ENCODE measurements at places on chromosomes 6 and 20. TPM values are rescaled to one million over a fixed set of nuclear protein-coding genes. Genes with fewer than 3 reads are reported as not detected.

POPDC3 gene
- total RNA-seq, result 2.1 TPM

- peak overlapping the region; percentile 87 for H3K4me3 ChIP-seq
- H3K36me3 ChIP-seq, result no peaks in the 10 kb centered on the region
- peaks cover 43% of the 10 kb centered on the region for H3K4me1 ChIP-seq
- H3K27me3 ChIP-seq, result no peaks in the 10 kb centered on the region
- DNase-seq, result no peak
Observed at GRCh38 chr6:18386298-18386976, 713 bp upstream of the RNF144B start.

WRNIP1 gene
- total RNA-seq, result 40.6 TPM

- no peak overlapping the region for H3K4me3 ChIP-seq
- H3K4me1 ChIP-seq, result peaks cover 13% of the 10 kb centered on the region
Observed at GRCh38 chr6:157629220-157629619, 193.8 kb upstream of the SNX9 start.

DNA sequence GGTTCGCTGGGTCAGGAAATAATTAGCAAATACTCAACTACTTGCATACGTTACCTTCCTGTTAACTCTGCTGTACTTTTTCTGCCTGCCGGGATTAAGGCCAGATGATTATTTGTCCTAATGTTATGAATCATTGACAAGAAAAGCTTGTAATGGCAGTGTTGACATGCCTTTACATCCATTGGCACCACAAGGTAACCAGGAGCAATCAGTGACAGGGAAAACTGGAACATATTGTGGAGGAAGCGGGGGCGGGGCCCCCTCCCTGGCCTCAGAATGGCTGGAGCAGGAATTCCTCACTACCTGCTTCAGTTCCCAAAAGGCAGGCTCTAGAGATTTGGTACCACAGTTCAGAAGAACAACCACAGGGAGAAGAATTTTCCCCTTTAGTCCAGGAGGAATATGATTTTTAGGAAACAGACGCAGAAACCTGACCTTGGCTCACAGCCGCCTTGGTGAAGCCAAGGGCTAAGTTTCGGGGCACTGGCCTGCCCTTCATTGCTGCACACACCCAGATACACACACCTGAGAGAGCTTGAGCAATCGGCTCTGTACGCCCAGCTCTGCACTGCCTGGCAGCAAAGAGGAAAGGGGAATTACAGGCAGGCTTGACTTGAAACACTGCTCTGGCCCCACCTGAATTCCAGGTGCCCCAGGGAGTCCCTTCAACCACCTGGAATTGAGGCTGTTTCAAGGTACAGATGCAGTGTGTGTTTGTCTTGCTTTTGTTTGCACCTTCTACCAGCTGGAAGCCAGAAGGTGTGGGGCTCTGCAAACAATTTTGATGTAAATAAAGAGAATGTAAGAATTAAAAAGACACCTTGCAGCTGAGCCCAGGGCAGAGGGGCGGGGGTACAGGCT is 89.8 kb downstream of the MYB start:
- H3K4me1 ChIP-seq, result peaks cover 3% of the 10 kb centered on the region
- no peaks in the 10 kb centered on the region for H3K27me3 ChIP-seq
- no peak for DNase-seq
- H3K27ac ChIP-seq, result no peak overlapping the region
- no peaks in the 10 kb centered on the region for H3K36me3 ChIP-seq
- no peak overlapping the region for H3K4me3 ChIP-seq

GRCh38 chr6:37871616-37872372 is 52.3 kb downstream of the ZFAND3 start:
- H3K27ac ChIP-seq, result no peak overlapping the region
- peaks cover 40% of the 10 kb centered on the region for H3K4me1 ChIP-seq
- no peak for DNase-seq
- no peak overlapping the region for H3K4me3 ChIP-seq
- H3K27me3 ChIP-seq, result no peaks in the 10 kb centered on the region

ARMC2 gene
- 7.6 TPM for total RNA-seq

- no peak for DNase-seq
- H3K4me3 ChIP-seq, result no peak overlapping the region
- peak overlapping the region; percentile 34 for H3K27ac ChIP-seq
- H3K4me1 ChIP-seq, result no peaks in the 10 kb centered on the region
Observed at GRCh38 chr20:62133051-62133845, 9.9 kb downstream of the PSMA7 start.

GRCh38 chr6:139449611-139450000 is 75.2 kb upstream of the CITED2 start:
- H3K36me3 ChIP-seq, result no peaks in the 10 kb centered on the region
- peak overlapping the region; percentile 77 for H3K27ac ChIP-seq
- no peak overlapping the region for H3K4me3 ChIP-seq
- DNase-seq, result no peak

DNA sequence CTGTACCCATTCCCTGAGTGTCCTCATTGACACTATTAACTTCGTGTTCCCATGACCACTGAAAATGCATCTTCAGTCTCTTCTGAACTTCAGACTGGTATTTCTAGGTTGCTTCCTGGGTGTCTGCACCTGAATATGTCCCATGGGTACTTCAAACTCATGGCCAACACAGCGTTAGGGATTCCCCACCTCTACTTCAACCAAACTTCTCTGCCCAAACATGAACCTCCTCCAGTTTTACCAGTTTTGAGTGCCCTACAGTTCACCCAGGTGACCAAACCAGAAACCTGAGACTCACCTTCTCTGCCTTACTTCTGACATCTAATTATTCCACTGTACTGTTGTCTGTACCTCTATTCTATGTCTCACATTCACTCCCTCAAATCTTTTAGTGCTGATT is 99.5 kb upstream of the SUPT3H start:
- H3K27ac ChIP-seq, result no peak overlapping the region
- no peaks in the 10 kb centered on the region for H3K27me3 ChIP-seq
- no peak overlapping the region for H3K4me3 ChIP-seq

DNA sequence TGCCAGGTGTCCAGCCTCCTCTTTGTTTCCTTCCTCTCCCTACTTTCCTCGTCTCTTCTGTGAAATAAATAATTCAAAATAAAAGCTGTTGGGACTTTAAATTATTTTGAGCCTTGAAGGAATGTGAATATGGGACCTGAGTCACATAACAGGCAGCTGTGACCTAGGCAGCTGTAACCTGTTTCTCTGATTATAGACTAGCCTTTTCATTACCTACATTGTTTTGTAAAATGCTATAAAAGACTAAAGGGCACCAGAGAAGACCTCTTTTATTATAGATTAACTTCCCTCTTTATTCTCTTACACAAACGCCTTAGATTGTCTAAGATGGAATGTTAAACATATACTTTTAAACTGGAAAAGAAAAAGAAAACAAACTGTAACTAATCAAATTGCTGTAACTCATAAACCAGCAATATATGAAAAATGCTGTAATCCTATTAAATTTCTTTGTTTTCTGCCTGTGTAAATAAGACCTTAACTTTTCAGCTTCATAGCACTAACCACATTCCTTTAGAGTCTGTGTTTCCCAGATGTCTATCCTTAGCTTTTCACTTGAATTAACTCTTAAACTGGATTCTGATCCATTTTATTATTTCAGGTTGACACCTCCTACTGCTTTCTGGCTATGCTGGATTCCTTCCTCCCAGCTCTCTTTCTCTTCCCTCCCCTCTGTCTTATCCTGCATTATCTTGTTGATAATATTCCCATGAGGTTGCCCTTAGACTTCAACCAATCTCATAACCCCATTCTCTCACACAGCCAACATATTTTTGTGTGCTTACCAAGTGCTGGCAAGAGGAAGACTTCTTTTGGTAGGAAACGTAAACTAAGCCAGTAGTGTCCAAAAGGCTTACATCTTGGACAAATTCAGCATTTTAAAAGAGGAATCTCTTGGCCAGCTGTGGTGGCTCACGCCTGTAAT is 69.2 kb downstream of the TPD52L1 start:
- H3K27me3 ChIP-seq, result no peaks in the 10 kb centered on the region
- peak overlapping the region; percentile 10 for H3K27ac ChIP-seq
- H3K4me3 ChIP-seq, result no peak overlapping the region
- H3K4me1 ChIP-seq, result peaks cover 20% of the 10 kb centered on the region

DNA sequence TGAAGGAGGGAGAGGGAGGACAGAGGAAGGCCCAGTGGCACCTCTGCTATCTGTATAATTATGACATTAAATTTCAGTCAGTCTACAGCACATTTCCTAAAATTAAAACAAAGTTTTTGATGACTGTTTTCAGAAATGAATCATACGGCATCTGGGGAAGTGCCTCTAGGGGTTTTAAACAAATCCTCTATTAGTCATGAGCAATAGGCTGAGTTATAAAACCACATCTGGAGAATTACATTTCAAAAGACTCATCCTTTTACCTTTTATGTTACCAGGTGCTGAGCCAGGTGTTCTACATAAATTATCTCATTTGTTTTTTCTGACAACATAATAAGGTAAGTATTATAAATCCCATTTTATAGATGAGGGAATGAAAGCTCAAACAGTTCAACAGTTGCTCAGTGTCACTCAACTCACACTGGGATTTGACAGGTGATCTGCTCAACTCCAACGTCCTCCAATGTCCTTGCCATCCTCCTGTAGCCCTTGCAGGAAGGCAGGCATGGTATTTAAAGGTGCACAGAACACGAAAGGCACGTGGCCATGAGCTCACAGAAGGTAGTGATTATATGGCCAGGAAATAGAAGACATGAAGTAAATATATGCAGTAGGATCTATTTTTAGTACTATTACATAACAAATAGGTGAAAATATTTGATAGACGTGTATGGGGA is 184.2 kb upstream of the MAN1A1 start:
- H3K27me3 ChIP-seq, result peaks cover 42% of the 10 kb centered on the region
- no peak for DNase-seq
- peaks cover 5% of the 10 kb centered on the region for H3K4me1 ChIP-seq
- no peak overlapping the region for H3K27ac ChIP-seq

DNA sequence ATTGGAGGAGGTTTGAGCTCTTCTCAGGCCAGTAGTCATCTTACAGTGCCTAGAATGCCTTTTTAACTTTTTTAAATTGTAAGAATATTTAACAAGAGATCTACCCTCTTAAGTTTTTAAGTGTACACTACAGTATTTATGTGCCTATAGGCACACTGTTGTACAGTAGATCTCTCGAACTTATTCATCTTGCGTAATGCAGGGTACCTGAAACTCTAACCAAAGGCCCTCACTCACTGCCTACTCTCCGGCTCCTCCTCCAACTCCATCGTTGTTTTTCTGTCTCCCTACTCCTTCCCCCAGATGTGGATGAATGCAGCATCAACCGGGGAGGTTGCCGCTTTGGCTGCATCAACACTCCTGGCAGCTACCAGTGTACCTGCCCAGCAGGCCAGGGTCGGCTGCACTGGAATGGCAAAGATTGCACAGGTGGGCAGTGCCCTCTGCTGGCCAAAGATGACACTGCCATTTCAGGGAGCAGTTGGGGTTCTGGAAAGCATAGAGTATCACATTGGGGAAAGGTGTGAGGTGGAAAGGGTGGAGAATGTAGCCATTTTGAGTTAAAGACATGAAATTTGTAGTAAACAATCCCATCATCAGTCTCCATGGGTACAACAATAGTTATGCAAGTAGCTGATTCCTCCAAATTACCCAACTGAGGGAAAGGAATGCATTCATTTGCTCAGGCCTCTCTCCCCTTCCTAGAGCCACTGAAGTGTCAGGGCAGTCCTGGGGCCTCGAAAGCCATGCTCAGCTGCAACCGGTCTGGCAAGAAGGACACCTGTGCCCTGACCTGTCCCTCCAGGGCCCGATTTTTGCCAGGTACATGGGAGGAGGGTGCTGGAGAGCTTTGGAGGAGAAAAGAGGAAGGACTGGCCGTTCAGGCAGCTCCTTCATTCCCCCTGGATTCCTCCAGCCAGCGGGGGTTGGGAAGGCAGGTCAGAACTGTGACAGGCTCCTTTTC is 18.4 kb upstream of the ZNF76 start:
- no peak overlapping the region for H3K4me3 ChIP-seq
- DNase-seq, result peak; percentile 90
- no peak overlapping the region for H3K27ac ChIP-seq

TPX2 gene
- total RNA-seq, result 22.6 TPM

DNA sequence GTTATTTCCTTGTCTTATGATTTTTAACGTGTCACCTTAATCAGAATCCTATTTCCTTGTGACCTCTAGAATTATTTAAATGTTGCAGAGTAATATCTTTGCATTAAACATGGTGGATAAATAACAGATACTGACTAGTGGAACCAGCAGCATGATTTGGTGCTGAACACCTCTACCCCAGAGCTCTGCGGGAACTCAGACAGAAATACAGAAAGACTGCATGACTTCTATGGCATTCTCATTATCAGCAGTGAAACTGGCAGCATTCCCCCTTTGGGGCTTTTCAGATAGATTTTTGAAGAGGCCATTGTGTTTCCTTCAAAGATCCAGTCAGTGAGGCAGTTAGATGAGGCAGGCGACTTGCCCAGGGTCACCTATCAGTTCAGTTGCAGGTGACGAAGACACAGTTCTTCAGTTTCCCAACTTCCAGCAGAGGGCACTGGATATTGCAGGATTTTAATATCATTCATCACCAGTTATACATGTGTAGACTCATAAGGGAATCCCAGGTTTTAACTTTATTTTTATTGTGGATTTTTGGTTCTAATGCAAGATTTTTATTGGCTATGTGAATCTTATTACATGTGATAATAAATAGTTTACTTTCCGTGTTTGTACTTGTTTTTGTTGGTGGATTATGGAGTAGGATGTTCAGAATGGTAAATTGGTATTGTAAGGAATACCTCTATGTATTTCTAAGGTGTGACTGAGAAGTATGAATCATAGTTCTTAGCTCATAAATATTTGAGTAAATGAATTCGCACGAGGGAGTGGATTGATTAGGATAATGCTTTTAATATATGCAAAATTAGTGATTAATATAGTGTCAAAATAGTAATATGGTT is 81.3 kb downstream of the AFDN start:
- no peaks in the 10 kb centered on the region for H3K27me3 ChIP-seq
- no peak for DNase-seq
- no peak overlapping the region for H3K4me3 ChIP-seq
- H3K36me3 ChIP-seq, result peaks cover 39% of the 10 kb centered on the region
- H3K4me1 ChIP-seq, result no peaks in the 10 kb centered on the region

MOCS1 gene
- 14.9 TPM for total RNA-seq

- no peak overlapping the region for H3K4me3 ChIP-seq
- H3K27me3 ChIP-seq, result peaks cover 2% of the 10 kb centered on the region
- no peak overlapping the region for H3K27ac ChIP-seq
Observed at GRCh38 chr20:17795003-17795402, 95.2 kb downstream of the BANF2 start.

DNA sequence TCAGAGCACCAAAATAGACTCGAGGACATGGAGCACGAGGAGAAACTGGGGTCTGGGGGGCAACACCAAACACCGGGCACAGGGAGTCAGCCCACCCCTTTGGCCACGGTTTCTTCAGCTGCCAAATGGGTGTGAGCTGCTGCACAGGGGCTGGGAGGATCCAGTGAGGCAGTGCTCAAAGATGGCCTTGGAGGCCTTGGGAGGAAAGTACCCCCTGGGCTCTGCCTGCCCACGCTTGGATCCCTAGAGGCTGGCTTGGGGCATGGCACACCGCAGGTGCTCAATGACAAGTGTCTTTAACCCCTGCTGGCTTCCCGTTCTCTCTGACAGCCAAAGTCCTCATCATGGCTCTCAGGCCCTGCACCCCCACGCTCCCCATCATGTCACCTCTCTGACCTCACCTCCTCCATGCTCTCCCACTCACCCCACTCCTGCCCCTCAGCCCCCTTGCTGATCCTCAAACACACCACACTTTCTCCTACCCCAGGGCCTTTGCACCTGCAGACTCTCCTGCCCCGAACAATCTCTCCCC is 190.3 kb downstream of the ANKRD60 start:
- H3K4me1 ChIP-seq, result peaks cover 1% of the 10 kb centered on the region
- H3K36me3 ChIP-seq, result no peaks in the 10 kb centered on the region
- H3K27ac ChIP-seq, result no peak overlapping the region
- H3K27me3 ChIP-seq, result peaks cover 84% of the 10 kb centered on the region
- DNase-seq, result peak; percentile 69

All from osteocyte (in vitro differentiated cells).